ENCODE measurements at places on chromosomes 1 and 21.

- no peak for DNase-seq
These were observed 147.3 kb downstream of the HS2ST1 start for GRCh38 chr1:87061742-87062156.

DNA sequence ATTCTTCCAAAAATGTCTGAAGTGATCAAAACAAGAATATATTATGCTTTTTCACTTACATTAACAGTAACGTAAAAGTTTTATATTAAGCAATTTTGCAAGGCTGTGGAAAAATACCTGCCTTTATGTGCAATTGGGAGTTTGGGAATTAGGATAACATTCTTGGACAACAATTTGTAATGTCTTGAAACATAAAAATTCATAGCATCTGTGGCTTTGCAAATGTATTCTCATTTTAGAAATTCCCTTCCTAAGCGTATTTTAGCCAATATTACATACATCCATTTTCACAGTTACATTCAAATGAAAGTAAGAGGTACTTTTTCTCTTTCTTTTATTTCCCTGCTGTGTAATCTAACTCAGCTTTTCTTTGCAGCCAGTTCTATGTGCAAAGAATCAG lies 13.4 kb upstream of the CFH start:
- no peak for DNase-seq

GRCh38 chr1:169109561-169110134 lies 3.2 kb downstream of the ATP1B1 start:
- no peak for DNase-seq

DNA sequence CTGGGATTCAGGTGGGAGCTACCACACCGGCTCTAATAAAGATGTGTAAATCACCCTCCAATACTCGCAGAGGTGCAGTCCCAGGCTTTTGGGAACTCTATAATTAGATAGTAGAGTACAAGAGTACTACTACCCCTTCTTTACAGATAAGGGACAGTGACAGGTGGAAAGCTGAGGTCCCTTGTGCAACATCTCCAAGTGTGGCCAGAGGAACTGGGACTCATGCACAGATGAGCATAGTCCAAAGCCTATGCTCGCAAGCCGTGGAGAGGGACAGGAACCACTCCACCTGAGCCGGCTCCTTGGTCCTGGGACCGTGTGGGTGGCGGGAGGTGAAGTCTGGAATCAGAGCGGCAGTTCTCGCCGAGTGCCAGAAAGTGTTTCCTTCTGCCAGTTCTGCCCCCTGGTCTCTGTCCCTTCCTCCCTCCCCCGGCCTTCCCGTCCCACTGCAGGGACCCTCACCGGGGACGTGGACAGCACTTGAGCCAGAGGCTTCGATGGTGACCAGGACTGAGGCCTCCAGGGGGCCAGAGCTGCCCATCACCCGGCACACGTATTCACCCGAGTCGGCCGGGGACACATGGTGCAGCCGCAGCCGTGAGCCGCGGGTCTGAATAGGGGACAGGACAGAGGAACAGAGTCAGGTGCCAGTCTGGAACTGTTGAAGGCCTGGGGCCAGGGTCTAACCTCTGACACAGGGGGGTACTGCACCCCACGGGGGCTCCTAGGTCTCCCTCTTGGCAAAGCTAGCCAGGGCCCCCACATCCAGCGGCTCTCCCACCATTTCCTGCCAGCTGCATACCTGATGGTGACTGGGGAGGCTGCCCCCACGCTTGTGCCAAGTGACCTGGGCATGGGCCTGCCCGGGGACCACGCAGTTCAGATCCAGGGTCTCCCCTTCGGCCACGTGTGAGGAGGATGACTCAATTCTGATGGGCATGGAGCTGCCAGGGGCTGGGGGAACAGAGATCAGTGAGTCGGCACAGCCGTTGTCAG lies 33.9 kb downstream of the LDLRAD2 start:
- DNase-seq: no peak

- DNase-seq: no peak
These were observed 25.2 kb downstream of the ACKR1 start for GRCh38 chr1:159229896-159230295.

- no peak for DNase-seq
These were observed 348.8 kb downstream of the PTBP2 start for GRCh38 chr1:97070376-97070775.

GRCh38 chr1:45584351-45585109 lies 689 bp downstream of the NASP start:
- DNase-seq: peak; percentile 78

GRCh38 chr1:36172983-36173382 lies 17.0 kb downstream of the MAP7D1 start:
- no peak for DNase-seq

GRCh38 chr1:94095112-94095637 lies 25.8 kb downstream of the ABCA4 start:
- DNase-seq: no peak

DNA sequence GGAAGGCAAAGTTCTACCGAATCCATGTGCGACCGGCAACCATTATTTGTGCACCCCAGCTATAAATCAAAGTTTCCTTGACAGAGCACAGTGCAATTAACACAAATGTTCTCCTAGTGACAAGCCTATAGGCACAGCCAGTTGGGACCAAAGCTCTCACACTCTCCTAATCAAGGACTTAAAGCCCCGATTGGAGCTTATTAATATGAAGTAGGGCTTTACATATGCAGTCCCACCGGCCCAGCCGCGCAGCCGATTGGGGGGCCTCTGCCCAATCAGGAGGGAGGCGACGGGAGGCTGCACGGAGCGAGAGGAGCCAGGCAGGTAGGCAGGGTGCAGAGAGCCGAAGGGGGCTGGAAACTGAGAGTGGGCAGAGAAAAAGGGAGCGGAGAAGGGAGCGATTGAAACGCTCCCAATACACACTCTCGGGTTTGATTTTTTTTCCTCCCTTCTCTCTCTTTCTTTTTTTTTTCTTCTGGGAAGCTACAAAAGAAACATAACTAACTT lies at the start of gene ESRRG:
Gene ESRRG (minus strand): TSS at position 156 of the 507 bp plus-strand sequence. CDS start 130 bp downstream, at position 26.
- no peak for DNase-seq

DNA sequence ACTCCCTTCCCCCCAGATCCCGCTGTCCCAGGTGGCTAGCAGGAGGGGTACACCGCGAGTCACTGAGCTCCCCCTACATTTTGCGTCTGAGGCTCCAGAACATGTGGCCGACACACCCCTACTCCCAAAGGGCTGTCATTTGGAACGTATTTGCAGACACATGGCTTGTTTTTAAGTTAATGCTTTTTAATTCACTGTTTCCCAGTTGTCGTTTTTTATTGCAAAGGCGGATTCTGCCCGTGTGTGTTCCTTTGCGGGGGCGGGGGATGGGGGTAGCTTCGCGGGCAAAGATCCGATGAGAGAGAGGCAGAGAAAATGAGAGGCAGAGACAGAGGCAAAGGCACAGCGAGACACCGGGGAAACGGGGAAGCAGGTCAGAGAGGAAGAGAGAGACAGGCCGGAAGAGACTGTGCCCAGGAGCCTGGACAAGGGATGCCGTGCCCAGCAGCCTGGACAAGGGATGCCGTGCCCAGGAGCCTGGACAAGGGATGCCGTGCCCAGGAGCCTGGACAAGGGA lies 270.2 kb downstream of the FOXD2 start:
- DNase-seq: no peak

DNA sequence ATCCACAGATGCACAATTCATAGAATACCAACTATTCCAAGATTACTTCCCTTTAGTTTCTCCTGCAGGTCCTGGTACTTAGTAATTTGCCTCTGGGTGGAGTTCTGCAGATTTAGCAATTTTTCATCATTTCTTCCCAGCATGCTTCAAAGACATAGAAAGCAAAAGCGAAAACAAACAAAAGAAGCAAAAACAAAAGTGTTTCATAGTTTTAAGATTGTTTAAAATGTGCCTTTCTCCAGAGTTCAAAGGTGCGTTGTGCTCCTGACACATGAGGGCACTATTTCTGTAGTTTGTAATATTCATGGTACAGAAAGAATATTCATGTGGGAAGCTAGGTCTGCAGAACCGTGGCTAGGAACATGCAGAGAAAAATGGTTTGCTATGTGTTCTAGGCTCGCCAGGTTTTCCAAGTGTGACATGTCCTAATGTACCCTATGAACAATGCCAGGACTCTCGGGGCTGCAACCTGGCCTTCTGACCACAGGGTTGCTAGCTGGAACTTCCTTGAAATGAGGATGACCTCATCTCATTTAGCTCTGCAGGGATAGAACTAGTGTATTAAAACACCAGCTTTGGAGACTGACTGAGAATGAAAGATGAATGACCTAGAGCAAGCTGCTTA lies 30.0 kb upstream of the RCSD1 start:
- DNase-seq: no peak

DNA sequence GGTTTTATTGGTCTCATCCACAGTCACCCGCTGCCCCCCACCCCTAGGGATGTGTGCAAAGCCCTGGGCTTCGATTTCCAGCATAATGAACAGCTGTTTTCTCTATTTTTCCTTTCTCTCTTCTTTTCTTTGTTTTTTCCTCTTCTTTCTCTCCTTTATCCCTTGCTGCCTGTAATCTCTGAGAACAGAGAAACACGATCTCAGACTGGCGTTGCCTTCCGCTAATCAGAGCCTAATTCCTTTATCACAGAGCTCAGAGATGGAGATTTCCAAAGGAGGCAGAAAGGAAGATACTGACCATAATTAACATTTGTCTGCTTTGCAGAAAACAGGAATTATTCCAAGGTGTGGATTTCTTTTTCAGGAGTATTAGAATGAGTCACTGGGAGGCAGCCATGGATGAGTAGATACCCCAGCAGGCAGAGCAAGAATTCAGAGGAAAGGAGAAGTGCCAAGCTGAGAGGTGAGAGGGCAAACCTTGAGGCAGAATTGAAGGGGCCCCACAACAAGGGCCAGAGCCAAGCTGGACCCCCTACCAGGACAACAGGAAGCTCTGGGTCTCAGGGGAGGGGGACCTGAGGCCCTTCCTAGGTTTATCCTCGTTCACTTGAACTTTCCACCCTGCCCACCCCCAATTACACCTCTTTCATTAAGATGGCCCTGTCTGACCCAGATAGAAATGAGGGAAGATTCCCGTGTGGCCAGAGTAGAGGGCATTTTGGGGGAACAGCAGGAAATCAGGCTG lies 33.3 kb downstream of the MATN1 start:
- no peak for DNase-seq

- DNase-seq: no peak
These were observed 90.7 kb downstream of the VPS13D start for GRCh38 chr1:12320486-12320885.

DNA sequence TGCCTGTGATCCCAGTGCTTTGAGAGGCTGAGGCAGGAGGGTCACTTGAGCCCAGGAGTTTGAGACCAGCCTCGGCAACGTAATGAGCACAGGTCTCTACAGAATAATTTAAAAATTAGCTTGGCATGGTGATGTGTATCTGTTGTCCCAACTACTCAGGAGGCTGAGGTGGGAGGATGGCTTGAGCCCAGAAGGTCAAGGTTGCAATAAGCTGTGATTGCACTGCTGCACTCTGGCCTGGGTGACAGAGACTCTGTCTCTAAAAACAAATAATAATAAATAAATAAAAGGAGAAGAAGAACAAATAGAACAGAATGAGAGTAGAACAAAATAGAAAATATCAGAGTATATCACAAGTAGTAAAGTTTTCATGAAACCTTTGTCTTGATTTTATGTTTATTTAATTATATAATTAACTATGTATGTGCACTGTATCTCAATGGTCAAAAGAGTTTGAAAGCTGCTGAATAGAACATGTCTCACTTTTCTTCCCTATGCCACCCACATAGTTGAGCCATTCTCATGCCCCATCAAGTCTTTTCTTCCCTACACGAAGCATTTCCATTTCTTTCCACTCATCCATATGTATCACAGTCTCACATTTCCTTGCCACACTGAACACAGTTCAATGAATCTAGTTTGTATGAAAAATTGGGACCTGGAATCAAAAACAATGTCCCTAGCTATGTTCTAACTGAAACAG lies 22.9 kb upstream of the APOBEC4 start:
- no peak for DNase-seq

GRCh38 chr1:233512538-233512937 lies 101.4 kb upstream of the KCNK1 start:
- no peak for DNase-seq

DNA sequence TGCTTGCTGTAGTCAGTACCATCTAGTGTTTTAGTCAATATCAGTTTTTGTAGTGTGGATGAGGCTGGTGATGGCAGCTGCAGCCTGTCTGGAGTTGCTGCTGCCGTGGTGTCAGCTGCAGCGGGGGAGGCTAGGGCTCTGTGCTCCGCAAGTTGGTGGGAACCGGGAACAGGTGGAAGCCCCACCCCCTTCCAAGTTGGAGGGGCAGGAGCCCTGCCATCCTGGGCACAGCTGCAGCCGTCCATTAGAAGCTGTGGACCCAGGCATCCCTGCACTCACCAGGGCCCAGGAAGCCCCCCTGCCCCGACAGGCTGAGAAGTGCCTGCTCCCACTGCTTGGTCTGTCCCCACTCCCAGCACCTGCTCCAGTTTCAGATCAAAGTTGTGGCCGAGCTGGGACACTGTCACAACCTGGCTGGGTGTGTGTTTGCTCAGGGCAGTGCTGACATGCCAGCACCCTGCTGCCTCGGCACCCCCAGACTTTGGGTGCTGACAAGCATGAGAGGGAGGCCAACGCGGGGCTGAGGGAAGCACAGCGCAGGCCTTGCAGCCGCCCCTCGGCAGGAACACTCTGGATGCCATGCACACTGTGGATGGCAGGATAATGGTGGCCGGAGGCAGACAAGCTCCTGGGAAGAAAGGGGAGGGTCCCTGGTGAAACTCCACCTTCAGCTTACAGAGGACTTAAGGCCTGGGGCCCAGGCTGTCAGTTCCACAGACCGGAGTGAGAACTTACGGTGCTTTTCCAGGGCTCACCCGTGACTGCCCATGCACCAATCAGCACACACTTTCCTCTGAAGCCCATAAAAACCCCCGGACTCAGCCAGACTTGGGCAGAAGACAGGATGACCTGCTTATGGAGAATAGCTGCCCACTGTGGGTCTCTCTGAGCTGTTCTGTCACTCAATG lies 86.9 kb downstream of the ADARB1 start:
- DNase-seq: no peak

- no peak for DNase-seq
These were observed 176.4 kb downstream of the RPS6KC1 start for GRCh38 chr1:213227458-213227857.

- no peak for DNase-seq
These were observed 3.5 kb downstream of the MTMR11 start for GRCh38 chr1:149933208-149933607.

GRCh38 chr1:108854221-108855019 lies 2.5 kb downstream of the AKNAD1 start:
- no peak for DNase-seq

- no peak for DNase-seq
These were observed at the start of gene GSTM3 for GRCh38 chr1:109740615-109741373. Gene GSTM3 (minus strand): TSS chr1:109741038. CDS start chr1:109740287, 751 bp downstream.

- no peak for DNase-seq
These were observed 28.9 kb upstream of the KLF18 start for GRCh38 chr1:44170281-44170823.

GRCh38 chr1:207619871-207620542 lies 24.9 kb upstream of the CR1L start:
- DNase-seq: no peak

- DNase-seq: no peak
These were observed 4.8 kb downstream of the TTLL7 start for GRCh38 chr1:83994111-83994510.

GRCh38 chr1:245475961-245476516 lies 321.3 kb downstream of the KIF26B start:
- no peak for DNase-seq

GRCh38 chr1:192700834-192701271 lies 64.9 kb downstream of the RGS13 start:
- DNase-seq: no peak

- no peak for DNase-seq
These were observed 9.3 kb upstream of the LORICRIN start for GRCh38 chr1:153250166-153250565.

- DNase-seq: no peak
These were observed 171.2 kb downstream of the SEC16B start for GRCh38 chr1:177798614-177799013.

GRCh38 chr1:109667452-109668122 lies at the start of gene GSTM2:
Gene GSTM2 (plus strand): TSS chr1:109668057. CDS start chr1:109668116, 59 bp downstream.
- DNase-seq: peak; percentile 66

- DNase-seq: no peak
These were observed 12.0 kb downstream of the XCL2 start for GRCh38 chr1:168531615-168532345.

Data from T-helper 22 cell (primary cell).